ENCODE measurements at places on chromosomes 16 and 17. TPM values are rescaled to one million over a fixed set of nuclear protein-coding genes. Genes with fewer than 3 reads are reported as not detected.

METRNL gene
- 6.5 TPM for total RNA-seq

TMEM88 gene
- 6.2 TPM for total RNA-seq

MT1A gene
- total RNA-seq: not detected

- no peak for DNase-seq
- H3K36me3 ChIP-seq: no peaks in the 10 kb centered on the region
- H3K27ac ChIP-seq: no peak overlapping the region
- H3K4me3 ChIP-seq: no peak overlapping the region
These were observed 69.6 kb downstream of the RBFOX3 start for GRCh38 chr17:79541056-79541850.

DNA sequence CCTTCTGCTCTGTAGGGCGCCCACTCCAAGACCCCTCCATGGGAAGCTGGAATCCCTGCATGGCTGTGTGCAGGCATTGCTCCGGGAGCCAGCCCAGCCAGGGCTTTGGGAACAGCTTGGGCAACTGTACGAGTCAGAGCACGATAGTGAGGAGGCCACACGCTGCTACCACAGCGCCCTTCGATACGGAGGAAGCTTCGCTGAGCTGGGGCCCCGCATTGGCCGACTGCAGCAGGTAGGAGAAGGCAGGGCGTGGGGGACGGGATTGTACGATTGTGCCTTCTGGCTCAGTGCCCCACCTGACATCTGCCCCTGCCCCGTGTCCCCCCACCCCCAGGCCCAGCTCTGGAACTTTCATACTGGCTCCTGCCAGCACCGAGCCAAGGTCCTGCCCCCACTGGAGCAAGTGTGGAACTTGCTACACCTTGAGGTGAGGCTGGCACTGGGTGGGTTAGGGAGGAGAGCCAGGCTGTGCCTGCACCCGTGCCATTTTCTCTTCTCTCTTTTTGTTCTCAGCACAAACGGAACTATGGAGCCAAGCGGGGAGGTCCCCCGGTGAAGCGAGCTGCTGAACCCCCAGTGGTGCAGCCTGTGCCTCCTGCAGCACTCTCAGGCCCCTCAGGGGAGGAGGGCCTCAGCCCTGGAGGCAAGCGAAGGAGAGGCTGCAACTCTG, 8.7 kb upstream of the TMEM88 start:
- peaks cover 12% of the 10 kb centered on the region for H3K36me3 ChIP-seq
- H3K27ac ChIP-seq: no peak overlapping the region
- H3K27me3 ChIP-seq: no peaks in the 10 kb centered on the region
- H3K4me3 ChIP-seq: no peak overlapping the region

- H3K4me1 ChIP-seq: peaks cover 11% of the 10 kb centered on the region
- H3K27me3 ChIP-seq: no peaks in the 10 kb centered on the region
- H3K4me3 ChIP-seq: no peak overlapping the region
These were observed 111.4 kb downstream of the UTP18 start for GRCh38 chr17:51371732-51372151.

DNA sequence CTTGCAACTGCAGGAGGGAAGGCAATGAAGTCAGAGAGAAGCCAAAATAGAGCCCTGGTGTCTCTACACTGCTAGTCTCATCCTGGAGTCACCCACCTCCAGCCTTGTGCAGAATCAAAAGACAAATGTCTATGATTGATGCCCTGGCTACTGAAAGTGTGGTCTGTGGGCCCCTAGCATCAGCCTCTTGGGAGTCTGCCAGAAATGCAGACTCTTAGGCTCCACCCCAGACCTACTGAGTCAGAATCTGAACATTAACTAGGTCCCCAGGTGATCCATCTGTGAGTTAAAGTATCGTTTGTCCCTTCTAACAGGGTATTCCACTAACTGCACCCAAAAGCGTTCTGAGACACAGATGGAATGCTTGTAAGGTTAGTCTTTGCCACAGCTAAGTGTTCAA, 21.2 kb downstream of the EARS2 start:
- no peaks in the 10 kb centered on the region for H3K4me1 ChIP-seq
- no peaks in the 10 kb centered on the region for H3K27me3 ChIP-seq
- no peak overlapping the region for H3K4me3 ChIP-seq
- H3K27ac ChIP-seq: no peak overlapping the region

GRCh38 chr16:56894331-56894917, 29.4 kb downstream of the SLC12A3 start:
- H3K4me1 ChIP-seq: peaks cover 10% of the 10 kb centered on the region
- H3K27ac ChIP-seq: no peak overlapping the region
- H3K27me3 ChIP-seq: no peaks in the 10 kb centered on the region
- no peaks in the 10 kb centered on the region for H3K36me3 ChIP-seq

- H3K4me1 ChIP-seq: no peaks in the 10 kb centered on the region
- DNase-seq: no peak
- no peaks in the 10 kb centered on the region for H3K36me3 ChIP-seq
- no peak overlapping the region for H3K4me3 ChIP-seq
- no peak overlapping the region for H3K27ac ChIP-seq
These were observed 69.8 kb downstream of the MGAT5B start for GRCh38 chr17:76938009-76938408.
